Epithelial cell of esophagus (primary cell): ENCODE measurements at places on chromosomes 12 and 14.

DNA sequence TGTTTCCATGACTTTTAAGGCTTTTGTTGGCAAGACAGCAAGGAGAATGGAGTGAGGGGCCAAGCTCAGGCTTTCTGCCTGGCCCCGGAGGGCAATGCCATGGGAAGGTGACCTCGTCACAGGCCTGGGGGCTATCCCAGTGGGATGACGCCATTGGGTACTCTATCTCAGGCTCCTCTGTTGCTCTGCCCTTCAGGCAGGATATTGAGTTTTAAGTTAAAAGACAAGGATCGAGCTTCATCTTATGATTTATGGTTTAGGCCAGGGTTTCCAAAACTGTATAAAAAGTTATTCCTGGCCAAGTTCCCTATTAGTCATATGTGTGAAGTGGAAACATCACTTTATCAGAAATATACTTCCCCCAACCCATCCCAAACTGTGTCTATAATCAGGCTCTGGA is 127.7 kb downstream of the ZFP36L1 start:
- DNase-seq = no peak

GRCh38 chr14:102924632-102925588 is 2.4 kb downstream of the AMN start:
- DNase-seq = no peak

DNA sequence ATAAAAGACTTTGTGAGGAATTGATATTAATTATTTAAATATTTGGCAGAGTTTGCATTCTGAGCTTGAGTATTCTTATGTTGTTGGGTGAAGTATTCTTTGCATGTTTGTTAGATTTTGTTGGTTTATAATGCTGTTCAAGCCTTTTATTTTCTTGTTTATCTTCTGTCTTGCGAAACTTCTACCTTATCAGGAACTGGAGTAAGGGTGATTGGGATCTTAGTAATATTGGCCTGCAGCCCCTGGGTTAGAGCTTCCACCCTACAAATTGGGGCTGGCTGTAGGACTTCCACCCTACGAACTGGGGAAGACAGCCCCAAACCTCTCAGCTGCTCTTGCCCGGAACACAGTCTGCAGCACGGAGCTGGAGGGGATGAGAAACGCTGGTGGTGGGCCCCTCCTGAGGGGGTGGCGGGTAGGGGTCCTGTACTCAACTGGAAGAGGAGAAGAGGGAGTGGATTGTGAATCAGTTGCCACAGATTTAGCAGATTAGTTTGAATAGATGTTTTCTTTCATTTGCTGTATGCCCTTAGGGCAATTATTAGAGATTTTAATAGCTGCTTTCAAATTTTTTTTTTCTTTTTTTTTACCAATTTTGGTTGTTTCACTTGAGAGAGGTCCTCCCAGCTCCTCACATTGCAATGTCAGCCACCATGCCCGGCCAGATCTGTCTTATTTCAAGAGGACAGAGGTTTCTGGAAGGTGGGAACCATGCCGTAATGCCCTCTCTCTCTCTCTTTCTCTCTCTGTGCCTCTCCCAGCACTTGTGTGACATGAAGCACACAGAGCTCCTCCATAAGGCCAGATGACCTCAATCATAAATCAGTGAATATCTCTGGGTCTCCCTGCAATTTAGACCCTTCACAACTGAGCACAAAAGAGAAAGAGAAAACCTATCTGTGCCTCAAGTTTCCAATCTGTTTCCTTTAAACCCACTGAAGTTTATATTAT is 123.4 kb downstream of the DICER1 start:
- DNase-seq = no peak

GRCh38 chr14:23094666-23095195 is at the start of gene ACIN1:
Gene ACIN1 (minus strand): TSS chr14:23095136. CDS start chr14:23095112, 24 bp downstream.
- DNase-seq = peak; percentile 79

DNA sequence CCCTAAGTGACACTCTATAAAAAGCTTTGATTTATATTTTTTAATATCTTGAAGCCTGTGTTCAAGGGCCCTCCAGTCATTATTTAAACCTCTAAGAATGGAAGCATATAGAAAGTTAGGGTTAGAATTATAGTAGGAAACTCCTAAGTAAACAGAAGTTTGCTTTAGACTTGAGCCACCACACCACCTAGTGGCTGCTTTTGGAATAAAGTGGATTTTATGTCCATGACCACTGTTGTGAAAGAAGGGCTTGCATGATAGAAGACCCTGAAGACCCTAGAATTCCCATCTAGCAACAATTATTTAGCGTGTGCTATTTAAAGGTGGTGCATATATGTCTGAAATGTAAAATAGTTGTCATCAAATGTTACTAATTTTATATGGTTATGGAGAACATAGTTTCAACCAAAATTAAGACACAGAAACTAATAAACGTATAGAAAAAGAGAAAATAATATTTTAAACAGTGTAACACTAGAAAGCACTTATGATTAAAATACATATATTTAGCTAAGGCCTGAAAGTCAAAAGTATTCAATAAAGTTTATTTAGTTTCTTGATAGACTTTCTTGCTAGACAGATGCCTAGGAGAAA is 21.3 kb downstream of the LRRIQ1 start:
- peak; percentile 64 for DNase-seq

- peak; percentile 88 for DNase-seq
Observed at GRCh38 chr14:21014761-21015190, 10.1 kb downstream of the NDRG2 start.

DNA sequence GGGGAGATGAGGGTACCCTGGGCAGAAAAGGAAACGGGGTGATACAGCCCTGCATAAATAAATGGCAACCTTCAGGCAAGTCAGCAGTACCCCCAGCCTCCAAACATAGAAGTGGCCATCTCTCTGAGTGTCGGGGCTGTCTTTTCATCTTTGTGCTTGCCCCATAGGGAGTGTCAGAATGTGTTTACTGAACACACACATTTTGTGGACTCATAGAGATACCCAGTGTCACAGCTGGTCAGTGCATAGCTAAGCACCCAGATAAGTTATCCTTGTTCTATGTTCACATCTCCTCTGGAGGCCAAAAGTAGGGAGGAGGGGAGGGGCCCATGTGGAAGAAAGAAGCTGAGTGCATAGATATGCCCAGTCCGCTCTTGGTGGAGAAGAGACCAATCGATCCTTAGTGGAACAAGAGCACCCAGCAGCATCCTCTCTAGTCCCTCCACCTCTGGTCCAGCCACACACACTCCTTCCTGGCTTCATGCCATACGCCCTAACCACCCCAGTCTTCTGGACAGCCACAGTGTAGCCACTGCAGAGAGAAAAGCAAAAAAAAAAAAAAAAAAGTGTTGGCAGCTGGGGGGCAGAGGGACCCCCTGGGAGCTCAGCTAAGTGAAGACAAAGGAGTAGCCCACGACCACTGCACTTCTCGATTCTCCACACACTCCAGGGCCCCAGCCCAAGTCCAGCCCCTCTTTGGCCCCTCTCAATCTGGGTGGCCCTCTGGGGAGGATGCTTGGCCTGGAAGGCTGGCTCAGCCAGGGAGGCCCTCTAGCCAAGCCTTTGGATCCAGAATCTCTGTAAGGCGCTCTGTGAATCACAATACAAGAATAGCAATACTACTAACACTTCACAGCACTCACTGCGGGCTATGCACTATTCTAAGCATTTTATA is 2.6 kb downstream of the ITGA7 start:
- no peak for DNase-seq

DNA sequence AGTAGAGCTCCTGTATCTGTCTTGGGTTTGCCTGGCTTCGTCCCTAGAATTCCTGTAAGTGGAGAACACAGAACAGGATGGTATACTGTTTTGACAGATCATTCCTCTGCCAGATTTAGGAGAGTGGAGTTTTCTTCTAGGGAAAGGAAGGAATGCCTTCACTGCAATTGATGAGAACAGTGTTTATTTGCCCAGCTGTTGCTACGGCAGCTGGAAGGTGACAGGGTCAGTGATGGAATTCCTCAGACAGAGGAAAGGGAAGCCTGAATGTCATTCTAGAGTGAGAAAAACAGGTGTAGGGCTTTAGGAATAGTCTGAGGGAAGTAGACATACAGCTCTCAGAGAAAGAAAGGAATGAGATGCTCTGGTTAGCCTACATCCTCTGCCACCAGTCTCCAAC is 11.7 kb downstream of the CSRNP2 start:
- DNase-seq = no peak

GRCh38 chr14:31945074-31945613 is 132.0 kb upstream of the ARHGAP5 start:
- peak; percentile 40 for DNase-seq

DNA sequence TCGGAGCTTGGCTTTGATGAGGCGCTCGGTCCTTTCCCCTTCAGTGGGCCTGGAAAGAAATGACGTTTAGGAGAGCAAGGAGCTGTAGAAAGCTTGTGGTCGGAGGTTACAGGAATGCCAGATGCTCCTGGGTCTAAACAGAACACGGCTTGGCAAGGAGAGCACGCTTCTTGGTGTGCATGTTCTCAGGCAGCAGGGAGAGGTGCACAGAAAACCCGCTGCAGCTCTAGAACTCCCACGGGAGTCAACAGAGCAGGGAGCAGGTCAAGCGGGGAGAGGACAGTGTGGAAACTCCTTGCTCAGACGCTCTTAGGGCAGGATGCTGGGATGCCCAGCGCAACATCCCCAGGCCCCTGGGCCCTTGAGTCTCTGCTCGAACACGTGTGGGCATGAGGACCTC is 51.0 kb downstream of the SSH1 start:
- no peak for DNase-seq

DNA sequence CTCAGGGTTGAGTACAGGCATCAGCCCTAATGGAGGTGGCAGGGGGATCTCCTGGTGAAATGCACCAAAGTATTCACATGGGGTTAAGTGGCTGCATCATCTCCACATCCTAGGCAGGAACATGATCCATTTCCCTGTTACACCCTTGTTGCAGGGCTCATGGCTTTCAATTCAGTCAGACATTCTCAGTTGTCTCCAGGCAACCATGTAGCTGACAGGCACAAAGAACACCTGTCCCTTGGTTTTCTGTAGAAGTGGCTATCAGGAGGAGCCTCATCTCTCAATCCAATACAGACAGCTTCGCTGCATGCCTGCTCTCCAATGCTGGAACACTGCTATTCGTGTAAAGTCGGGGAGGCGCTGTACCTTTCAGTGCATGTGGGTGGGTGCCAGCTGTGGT is 299.0 kb upstream of the FOXG1 start:
- no peak for DNase-seq

DNA sequence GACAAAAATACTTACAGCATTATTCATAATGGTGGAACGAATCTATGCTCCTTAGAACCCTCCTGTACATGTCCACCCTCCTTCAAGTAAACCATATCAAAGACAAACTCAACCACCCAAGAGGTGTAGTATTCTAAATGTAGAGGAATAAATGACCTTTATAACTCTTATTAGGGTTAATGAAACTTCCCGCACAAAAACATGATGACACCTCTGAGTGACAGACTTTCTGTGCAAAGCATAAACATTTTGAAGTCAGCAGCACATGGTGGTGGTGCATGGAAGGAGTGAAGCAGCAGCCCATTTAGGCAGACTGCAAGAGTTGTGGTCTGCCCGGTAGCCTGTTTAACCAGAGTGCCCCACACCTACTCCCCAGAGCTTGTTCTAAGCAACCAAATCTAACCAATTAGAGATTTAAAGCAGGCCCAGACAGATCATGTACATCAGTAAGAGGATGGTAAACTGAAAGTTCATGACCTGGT is 615 bp upstream of the ASB8 start:
- DNase-seq = no peak

GRCh38 chr12:93200291-93200917 is 177.3 kb upstream of the NUDT4 start:
- DNase-seq = no peak

DNA sequence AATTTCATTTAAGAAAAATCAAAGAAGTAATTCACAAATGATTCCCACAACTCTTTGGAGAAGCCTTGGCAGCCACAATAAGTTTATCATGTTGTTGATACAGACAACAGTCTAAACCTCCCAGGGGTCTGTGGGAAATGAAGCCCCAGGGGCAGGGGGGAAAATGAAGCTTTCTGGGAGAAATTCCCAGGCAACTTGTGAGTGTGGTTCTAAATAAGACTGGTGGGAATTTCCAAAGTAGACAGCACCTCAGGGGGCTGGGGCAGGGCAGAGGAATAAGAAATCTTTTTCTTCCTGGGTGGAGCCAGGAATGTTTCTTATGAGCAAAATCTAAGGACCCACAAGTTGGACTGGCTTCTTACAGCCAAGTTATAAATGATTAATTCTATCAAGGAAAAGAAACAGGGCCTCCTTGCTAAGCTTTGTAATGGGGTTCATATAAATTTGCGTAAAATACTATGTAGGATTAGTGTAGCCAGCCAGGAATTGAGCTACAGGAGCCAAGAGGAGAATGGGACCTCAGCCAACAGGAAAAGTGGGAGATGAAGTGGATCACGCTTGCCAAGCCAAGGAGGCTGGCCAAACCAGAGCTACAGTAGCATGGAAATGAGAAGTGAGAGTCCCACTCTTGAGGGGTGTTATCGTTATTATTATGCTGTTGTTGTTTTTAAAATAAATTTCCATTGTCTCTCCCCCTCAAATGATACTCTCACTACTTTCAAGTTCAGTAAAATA is 182.9 kb upstream of the FAR2 start:
- peak; percentile 19 for DNase-seq

DNA sequence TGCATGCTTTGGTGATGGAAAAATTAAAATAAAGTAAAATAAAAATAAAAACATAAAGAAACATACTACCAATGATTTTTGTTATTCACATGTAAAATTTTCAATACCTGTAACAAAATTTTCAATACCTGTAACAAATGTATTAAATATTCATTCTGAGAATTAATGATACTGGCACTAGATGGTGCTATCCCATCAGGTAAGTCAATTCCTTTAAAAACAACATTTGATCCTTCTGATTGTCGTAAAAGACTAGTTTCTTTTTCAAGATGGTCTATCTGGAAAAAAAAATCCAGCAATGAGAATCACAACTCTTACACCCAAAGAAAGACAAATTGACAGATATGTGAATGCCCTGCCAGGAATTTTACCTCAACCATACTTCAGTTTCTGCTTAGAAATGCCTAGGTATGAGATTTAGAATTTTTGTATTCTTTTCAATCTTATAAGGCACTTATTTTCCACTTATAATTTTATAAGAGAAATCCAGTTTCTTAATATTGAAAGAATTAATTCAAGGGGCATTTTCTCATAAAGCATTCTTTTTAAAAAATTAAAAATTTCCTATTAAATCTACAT is 30.7 kb downstream of the CEP290 start:
- DNase-seq = peak; percentile 70

GRCh38 chr14:66069830-66070541 is 416.2 kb upstream of the CCDC196 start:
- DNase-seq = peak; percentile 31

GRCh38 chr14:82776958-82777357 is 1243.3 kb upstream of the SEL1L start:
- DNase-seq = peak; percentile 58

- DNase-seq = no peak
Observed at GRCh38 chr14:75705014-75705413, 44.0 kb downstream of the TTLL5 start.

- DNase-seq = no peak
Observed at GRCh38 chr14:24695265-24696241, 61.6 kb upstream of the GZMB start.

DNA sequence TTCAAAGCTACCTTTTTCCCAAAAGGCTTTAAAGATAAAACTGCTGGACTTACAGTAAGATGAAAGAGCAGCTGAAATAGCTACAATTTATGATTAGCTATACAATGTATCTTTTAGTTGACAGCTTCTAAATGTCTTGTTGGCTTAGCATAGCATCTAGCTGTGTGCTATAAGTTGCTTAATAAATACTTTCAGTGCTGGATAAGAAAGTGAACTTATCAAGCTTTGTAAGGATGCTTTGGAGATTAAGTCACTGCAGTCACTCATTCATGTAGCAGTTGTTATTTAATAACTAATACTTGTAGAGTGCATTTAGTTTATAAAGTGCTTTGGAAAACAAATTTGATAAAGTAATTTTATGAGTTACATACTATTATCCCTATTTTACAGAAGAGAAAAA is 14.6 kb downstream of the CFAP54 start:
- no peak for DNase-seq
